Cortex of kidney (tissue), 1 donor: ENCODE measurements at places on chromosomes 12 and 14.

DNA sequence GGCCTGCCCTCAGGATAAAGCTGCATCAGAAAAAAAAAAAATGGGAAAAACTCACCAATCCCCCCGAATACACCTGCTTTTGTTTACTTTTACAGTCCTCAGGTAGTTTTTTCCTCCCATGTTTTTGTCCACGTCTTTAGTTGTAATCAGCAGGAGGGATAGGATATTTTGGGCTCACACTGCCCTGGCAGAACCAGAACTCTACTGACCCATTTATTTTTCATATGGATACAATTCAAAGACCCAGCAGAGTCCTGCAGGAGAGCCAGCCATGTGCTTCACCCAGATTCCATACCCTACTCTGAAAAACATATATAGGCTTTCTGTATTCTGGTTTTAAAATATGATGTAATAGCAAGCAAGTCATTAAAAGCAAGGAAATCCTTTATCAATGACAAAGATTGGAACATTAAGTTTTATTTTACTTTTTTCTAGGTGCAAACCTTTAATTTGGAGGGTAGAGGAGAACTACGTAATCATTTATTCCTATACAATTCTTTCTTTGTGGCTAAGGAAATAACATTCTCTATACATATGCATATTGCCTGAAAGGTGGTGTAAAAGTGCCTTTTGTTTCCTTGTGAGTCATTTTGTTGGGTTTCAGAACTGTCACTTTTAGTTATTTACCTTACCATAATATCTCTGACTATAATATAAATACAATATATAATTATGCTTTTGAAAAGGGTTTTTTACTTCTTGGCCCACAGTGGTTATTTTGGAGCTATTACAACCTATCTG lies 19.1 kb downstream of the DACT1 start:
- no peak for DNase-seq

- no peak for DNase-seq
Measured at GRCh38 chr12:92732216-92732615, 29.4 kb downstream of the PLEKHG7 start.

- no peak for DNase-seq
Measured at GRCh38 chr12:97716356-97716755, 253.8 kb downstream of the RMST start.

DNA sequence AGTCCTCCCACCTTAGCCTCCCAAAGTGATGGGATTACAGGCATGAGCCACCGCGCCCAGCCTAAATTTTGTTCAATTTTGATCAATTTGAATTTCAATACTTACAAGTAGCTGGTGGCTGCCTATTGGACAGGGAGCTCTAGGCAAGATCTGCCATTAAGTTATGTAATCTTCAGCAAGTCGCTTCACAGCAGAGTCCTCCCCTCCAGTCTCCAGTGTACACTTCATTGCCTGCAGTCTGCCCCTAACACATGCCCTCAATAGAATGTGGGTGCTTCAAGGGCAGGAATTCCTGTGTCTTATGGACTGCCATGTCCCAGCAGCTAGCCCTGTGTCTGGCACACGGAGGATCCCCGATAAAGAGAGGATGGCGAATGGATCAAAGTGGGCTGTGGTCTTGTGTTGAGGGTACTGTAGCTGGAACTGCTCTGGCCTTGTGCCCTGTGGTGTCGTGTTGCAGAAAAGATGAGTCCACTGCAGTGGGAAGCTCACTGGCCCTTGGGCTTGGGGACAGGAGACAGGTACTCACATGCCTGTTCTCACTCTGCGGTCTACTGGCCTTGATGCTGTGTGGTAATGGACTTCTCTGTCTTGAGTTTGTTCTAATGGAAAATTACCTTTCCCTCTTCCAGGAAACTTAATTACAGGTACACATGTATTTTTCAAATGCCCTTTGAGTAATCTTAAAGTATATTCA lies 67.6 kb downstream of the TECPR2 start:
- DNase-seq: no peak

DNA sequence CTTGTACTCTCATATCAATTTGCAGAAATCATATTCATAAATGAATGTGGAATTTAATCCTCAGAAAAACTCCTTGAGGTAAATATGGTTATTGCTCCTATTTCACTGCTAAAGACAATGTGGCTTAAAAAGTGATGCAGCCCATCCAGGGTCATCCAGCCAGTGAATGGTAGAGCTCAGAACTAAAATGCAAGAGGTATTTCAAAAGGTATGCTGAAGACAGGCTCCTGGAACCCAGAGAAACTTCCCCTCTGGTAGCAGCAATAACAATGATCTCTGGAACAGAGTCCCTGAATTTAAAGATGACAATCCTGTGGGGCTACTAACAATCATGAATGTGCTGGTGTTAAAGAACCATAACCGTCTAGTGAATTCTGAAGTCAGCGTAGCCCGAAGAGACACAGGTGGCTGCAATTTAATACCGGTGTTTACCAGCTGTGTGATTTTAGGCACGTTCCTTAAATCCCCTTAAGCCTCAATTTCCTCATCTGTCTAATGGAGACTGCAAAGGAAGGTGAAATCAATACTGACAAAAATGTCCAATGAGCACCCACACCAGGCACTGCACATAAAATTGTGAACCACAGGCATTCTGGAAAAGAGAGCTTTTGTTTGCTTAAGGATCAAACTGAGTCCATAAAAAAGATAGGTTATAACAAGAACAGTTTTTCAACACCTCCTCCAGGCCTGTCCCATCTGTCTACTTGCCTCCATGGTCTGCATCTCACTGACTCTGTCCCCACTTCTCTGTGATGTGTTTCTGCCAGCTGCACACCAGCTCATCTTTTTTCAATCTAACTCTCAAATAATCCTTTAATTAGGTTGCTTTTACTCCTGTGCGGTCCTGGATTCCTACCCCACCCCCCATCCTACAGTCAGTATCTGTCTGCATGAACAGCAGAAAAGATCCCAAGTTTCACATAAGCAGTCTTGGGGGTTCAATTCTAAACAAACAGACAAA lies 10.5 kb downstream of the TM7SF3 start:
- no peak for DNase-seq

DNA sequence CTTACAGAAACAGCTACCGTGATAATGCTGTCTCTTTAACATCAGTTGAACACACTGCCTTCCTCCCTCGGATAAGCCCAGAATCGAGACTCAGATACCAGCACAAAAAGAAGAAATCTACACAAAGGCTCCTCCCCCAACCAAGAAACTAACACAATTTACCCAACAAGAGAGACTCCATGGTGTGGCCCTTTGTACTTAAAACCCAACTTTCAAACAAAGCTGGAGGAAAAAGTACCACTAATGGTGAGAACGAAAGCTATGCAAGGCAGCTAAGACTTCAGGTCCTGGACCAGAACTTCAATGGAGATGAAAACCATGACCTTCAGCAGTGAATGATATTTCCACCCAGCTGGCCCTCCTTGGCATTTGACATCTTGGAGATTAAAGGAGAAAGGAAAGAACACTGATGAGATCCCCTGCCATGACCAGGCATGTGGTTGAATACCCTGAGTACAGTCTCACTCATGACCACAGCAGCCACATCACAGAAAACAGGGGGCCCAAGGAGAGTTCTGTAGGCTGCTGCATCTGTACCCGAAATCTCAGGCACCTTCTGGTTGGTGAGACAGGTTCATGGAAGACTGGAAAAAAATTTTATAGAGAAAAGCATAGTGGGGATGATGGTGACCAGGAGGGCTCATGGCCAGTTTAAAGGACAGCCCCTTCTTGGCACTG lies 36.7 kb downstream of the RBM19 start:
- DNase-seq: no peak

DNA sequence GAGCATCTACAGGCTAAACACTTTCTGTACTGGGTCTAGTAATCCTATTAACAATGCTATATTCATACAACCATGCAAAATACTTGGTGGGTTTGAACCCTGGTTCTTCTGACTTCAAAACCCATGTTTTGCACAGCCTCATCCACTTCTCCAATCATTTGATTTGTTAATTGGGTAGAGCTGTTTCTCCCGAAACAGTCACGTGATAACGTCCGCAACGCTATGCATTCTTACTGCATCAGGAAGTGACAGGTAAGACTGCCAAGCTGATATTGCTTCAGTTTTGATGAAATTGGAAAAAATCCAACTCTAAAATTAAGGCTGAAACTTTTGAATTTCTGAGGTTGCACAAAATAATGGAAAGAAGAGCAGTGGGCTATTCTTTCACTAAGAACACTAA lies 30.4 kb upstream of the RNU6-7 start:
- no peak for DNase-seq

DNA sequence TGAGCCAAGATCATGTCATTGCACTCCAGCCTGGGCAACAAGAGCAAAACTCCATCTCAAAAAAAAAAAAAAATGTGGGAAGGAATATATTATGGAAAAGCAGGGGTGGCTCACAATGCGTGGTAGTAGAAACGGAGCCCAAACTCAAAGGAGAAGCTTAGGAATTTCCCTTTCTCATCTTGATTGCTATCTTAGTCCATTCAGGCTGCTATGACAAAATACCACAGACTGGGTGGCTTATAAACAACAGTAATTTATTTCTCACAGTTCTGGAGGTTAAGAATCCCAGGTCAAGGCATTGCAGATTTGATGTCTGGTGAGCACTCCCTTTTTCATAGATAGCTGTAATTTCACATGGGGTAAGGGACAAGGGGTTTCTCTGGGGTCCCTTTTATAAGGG lies 153.8 kb upstream of the KRR1 start:
- DNase-seq: no peak

- no peak for DNase-seq
Measured at GRCh38 chr12:92253301-92253700, 107.7 kb upstream of the BTG1 start.

DNA sequence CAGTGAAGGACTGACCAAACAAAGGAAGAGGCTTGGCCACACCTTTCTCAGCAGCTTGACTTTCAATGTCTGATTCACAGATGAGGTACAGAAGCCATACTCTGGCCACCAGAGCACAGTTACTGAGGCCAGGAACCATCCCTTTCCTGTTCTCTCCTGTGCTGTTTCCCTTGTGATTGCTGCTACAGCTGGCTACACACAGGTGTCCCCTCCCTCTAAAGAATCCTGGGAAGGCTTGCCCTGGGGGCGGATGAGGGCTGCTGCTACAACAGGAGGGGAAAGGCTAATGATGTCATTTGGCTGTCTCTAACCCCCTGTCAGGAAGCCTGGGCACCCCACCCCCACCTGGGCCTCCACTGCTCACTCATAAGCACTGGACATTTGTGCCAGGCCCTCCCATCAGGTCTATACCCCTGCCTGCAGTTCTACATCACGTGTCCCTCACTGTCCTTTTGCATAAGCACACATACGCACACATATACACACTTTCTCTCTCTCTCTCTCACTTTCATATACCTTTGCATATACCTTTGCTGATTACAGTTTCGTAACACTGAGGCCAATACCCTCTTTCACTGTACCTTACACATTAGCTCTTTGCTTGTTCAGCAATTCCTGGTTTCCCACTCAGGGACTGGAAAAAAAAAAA lies 41.4 kb downstream of the PRPF40B start:
- no peak for DNase-seq

DNA sequence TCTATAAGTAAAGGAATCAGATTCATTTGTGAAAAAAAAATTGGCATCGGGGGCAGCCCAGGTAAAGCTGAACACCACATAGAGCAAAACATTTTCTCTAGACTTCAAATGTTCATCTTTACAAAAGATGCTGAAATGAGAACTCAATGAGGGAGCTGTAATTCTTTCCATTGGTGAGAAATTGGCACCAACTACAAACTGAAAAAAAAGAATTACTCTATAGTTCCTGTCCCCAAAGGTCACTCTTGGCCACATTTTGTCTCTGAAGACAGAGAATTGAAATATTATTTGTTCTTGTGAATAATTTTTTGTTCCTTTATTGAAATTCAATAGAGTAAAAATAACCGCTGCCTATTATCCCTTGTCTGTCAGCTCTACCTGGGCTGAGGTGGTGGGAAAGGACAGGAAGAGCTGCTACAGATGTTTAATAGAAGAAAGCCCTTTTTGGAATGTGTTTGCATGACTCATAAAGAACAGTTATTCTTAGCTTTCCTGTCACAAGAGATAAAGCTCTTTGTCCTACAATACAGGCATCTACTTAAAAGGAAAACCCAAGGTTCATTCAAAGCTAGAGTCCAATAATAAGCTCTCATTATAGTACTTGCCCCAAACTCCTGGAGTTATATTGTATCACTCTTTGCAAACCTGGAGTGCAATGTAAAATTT lies 380.1 kb upstream of the KITLG start:
- no peak for DNase-seq

DNA sequence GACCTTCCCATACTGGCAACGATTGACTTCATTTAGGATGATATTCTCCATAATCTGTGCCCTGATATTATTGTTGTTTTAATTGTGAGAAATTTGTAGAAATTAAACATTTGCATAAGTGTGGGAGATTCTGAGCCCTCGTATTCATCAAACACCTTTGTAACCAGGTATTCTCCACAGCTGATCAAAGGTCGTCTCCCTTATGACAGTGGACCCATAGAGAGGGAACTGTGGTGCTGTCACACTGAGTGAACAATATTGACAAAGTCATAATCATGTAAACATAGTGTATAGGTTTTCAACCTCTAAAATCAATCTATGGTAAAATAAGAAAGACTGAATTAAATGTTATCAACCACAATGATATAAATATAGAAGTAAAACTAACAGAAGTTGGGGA lies 14.9 kb upstream of the PLEKHG3 start:
- no peak for DNase-seq

DNA sequence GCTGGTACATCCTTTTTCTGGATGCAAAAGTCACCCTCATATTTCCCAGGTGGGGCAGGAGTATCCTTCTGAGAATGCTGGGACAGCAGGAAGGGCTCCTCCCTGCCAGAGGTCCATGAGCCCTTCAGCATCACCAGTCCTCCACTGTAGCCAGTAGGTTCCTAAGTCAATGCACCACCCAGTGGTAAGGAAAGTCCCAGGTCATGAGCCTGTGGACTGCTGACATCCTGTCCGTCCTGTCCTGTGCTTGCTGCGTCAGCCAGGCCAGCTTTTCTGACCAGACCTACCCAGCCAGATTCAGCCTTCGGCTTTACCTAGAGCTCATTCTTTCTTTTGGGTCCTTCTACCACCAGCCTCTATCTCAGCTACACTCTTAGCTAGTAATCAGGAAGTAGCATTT lies 23.0 kb upstream of the ACTN1 start:
- no peak for DNase-seq

- DNase-seq: no peak
Measured at GRCh38 chr12:67981287-67982162, 7.7 kb upstream of the IFNG-AS1 start.

DNA sequence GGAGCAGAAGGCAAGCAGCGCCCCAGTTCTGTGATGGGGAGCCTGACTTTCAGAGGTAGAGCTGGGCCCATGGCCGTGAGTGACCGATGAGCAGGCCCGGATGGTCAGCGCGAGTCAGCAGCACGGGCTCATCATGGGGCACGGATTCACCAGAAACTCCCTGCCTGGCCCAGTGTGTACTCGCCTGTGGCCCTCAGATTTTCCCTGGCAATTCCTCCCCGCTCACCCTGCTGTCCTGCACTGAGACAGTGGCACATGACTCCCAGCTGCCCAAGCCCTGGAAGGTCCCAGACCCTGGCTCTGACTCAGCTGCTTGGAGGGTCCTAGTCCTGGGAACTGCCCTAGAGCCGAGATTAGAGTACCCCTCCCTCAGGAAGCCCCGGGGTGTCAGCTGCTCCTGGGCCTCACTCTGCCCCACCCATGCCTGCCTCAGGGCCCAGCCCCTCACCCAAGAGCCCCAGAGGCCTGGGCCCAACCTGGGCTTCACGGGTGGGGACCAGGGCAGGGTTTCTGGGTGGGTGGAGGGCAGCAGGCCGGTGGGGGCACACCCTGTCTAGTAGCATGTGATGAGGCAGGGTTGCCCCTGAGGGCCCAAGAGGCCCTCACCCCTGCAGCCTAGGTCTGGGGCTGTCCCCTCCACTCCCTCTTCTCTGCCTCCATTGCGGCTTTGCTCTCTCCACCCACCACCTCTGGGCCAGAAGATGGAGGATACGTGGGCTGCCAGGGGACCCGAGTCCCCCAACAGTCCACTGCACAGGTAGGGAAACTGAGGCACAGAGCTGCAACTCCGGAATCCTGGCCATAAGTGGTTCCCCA lies 8.4 kb downstream of the TRMT61A start:
- DNase-seq: no peak
